Fibroblast of skin of back (primary cell): ENCODE measurements at places on chromosomes 12 and 14.

- peak; percentile 49 for DNase-seq
Measured at GRCh38 chr14:78403278-78403815, 233.2 kb downstream of the NRXN3 start.

- DNase-seq = no peak
Measured at GRCh38 chr12:31899109-31899508, 60.1 kb upstream of the RESF1 start.

- DNase-seq = no peak
Measured at GRCh38 chr12:57010627-57011247, 4.4 kb upstream of the ZBTB39 start.

DNA sequence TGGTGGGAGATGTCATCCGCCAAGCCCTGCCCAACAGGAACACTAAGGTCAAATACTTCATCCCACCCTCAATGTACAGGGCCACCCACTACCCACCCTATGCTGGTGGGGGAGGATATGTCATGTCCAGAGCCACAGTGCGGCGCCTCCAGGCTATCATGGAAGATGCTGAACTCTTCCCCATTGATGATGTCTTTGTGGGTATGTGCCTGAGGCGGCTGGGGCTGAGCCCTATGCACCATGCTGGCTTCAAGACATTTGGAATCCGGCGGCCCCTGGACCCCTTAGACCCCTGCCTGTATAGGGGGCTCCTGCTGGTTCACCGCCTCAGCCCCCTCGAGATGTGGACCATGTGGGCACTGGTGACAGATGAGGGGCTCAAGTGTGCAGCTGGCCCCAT lies 3.5 kb downstream of the B3GNT4 start:
- DNase-seq = no peak

- peak; percentile 11 for DNase-seq
Measured at GRCh38 chr14:86933460-86933859, 1059.5 kb downstream of the GALC start.

DNA sequence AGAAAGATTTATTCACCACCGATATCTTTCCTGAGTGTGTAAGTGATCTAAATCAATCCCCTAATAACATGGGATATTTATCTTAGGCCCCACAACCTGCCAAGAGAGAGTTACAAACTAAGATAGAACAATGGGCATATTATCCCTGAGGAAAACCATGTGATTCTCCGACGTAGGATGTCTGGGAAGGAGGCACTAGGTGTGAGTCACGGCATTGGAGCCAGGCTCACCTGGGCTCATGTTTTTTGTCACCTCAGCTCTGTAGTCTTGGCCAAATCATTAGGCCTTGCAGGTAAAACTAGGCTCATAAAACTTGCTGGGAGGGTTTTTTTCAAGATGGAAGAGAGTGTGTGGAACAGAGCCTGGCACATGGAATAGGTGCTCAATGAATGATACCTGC lies 129.7 kb upstream of the PLEKHG7 start:
- DNase-seq = no peak

GRCh38 chr14:90114554-90114953 lies 52.8 kb downstream of the KCNK13 start:
- DNase-seq = no peak

DNA sequence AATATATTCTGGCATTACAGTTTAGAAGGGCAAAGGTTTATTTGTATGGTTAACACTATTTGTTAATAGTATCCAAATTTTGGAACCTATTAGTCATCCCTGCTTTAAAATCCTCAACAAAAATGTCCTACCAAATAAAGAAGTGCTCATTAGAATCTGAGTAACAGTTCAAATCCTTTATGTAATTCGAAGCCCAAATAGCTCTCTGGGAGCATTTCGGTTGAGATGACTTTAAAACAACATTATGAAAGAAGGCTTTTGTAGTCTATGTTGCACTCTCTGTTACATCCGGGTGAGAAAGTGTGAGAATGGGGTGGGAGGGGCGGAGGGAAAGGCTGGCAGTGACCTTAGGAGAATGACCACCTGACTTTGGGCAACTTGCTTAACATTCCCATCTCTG lies 59.7 kb downstream of the SLC38A1 start:
- DNase-seq = peak; percentile 30

DNA sequence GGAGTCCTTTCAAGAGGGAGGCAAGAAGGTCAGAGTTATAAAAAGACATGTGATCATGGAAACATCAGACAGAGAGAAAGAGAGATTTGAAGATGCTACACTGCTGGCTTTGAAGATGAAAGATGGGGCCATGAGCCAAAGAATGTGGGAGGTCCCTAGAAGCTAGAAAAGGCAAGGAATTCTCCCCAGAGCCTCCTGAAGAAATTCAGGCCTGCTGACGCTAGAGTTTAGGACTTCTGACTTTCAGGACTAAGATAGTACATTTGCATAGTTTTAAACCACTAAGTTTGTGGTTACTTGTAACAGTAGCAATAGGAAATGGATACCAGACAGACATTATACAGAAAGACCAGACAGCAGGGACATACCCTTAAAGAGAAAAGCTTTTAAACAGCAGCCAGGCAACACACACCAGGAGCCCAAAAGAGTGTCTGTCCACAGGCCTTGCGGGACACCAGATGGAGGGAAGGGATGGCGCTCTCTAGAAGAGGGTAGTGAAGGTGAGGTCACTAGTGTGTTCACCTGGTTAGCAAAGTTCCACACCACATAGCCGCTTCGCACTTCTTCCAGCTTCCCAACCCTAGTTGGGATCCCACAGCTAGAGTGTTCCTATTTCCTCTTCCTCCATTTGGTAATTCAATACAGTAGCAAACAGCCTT lies 29.7 kb upstream of the CEBPE start:
- DNase-seq = peak; percentile 22

GRCh38 chr14:61374284-61374683 lies 52.9 kb downstream of the PRKCH start:
- no peak for DNase-seq

- DNase-seq = no peak
Measured at GRCh38 chr12:67254372-67255026, 14.7 kb upstream of the CAND1 start.

GRCh38 chr14:102532204-102532658 lies 22.7 kb upstream of the ANKRD9 start:
- peak; percentile 33 for DNase-seq

DNA sequence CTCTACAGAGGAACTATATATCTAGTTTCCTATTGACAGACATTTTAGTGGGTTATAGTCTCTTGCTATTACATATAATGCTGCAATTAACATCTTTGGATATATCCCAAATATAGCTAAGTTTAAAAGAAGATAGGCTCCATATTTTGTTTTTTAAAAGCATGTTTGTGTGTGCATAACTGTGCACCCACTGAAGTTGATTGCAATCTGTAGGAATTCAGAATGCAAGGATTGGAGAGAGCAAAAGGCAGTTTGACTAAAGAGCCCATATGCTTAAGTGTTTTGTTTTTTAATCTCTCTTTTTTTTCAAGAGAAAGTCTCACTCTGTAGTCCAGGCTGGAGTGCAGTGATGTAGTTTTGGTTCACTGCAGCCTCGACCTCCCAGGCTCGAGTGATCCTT lies 9.4 kb upstream of the ABCD4 start:
- DNase-seq = no peak

DNA sequence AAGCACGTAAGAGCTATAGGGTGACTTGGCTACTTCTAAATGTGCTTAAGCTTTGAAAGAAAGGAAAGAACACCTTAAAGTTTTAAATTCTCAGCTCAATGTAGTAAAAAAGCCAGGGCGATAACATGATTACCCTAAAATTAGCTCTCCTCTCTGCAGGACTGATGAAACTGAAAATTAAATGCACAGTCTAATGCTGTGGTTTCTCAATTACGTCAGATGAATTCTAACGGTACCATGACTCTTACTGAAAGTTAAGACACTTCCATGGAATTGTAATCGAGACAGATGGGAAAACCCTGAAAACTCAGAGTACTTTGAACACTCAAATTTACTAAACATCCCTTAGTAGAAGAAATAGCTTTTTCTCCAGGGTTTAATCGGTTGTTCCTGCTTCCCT lies 25.9 kb upstream of the PRKD1 start:
- DNase-seq = no peak

- DNase-seq = no peak
Measured at GRCh38 chr14:54444681-54445080, 3.5 kb upstream of the CNIH1 start.

DNA sequence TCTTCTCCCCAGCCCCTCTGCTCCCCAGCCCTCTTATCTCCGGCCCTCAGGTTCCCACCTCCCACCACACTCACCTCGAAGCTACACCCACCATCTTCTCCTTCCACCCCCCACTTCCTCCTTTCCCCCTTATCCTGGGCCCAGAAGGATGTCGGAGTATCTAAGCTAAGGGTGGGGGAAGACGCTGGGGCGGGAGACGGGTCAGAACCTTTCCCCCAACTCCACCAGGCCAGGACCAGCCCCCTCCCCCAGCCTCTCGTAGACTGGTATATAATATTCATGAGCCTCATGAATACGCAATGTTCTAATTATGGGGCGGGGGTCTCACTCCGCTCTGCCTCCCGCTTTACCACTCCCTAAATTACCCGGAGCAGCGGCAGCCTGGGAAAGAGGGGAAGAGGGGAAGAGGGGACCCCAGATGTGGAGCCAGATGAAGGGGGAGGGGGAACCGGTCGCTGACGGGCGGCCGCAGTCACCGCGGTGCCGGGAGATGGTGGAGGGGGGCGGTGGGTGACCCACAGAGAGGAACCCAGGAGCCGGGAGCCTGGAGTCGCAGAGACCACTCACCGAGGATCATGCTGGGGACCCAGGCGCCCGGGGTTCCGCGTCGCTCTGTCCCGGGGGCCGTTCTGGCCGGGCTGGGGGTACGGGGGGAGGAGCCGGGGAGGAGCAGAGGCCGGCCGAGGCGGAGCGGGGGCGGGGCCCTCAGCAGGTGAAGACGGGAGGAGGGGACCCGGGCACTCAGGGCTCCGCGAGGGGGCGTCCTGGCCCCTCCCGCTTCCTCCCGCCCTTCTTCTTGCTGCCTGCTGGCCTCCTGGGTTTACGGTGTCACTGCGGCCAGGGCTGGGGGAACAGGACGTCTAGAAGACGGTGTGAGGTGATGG lies 6.4 kb upstream of the ZNF385A start:
- DNase-seq = no peak

- no peak for DNase-seq
Measured at GRCh38 chr12:15180325-15180724, 40.9 kb downstream of the RERG start.

DNA sequence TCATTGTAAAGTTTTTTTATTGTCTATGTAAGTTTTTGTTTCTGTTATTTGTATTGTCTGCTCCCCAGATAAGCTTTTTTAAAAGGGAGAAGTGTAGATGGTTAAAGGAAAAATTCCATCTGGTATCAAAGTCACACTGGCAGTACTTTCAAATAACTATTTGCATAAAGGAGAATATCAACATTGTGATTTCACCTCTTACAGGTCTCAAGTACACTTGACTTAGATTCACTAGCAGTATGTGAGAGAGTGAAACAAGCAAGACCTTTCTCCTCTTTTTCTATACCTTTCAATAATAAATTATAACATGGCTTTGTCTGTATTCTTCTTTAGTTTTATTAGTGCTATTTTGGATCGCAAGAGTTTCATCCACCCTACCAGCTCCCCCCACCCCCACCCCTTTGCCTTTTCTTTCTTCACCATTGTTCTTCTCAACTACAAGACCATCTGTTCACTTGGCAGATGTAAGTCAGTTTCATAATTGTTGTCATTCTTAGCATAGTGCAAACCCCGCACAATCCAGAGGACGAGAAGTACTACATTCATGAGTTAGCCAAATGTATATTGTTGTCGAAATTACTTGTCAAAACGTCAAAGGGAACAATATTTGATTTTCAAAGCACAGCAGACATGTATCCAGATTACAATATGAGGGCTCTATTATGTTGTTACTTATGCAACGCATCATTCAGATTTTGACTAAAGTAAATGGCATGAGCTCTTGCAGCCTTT lies 602.7 kb upstream of the FLRT2 start:
- no peak for DNase-seq

DNA sequence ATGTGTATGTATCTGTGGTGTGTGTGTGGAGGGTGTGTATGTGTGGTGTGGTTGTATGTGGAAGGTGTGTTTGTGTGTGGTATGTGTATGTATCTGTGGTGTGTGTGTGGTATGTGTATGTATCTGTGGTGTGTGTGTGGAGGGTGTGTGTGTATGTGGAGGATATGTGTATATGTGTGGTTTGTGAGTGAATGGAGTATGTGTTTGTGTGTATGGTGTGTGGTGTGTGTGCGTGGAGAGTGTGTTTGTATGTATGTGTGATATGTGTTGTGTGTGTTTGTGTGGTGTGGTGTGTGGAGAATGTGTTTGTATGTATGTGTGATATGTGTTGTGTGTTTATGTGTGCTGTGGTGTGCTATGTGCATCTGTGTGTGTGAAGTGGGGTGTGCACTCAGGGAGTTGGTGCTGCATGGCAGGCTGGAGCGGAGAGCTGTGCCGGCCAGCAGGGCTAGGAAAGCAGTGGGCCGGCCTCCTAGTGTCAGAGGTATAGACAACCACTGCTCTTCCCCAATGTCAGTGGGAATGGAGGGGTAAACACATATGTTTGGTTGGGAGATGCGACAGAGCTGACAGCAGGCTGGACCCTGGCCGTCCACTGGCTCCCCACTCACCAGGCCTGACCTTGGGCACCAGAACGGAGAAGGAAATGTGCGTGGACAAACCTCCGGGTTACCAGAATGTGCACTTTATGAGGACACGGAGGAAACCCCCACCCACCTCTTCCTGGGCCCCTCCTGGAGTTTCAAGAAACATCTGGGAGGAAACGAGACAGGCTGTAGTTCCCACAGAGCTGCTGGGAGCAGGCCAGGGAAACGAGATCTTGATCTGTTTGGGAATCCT lies 60.7 kb downstream of the CLMN start:
- DNase-seq = no peak

DNA sequence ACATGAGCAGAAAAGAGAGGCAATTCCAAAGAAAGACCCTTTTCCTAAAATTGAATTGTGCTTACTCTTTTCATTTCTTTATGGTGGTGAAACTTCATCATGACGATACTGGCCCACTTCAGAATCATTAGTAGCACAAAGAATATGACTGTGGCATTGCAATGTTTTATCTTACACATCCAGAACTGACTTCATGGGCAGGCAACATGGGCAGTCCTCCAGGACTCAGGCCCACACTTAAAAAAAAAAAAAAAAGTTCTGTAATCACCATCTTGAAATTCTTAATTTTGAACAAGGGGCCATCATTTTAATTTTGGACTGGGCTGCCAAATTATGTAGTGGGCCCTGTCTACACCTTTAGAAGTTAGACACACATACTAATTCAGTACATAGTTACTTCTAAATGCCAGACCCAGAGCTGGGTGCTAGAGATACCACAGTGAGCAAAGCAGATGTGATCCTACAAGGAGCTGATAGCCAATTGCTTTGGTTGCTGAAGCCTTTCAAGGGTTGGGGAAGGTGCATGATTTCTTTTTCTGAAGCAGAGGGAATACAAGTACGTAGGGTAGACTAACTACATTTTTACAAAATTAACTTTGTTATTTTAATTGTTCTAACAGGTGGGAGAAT lies 35.2 kb downstream of the HELB start:
- DNase-seq = no peak

- DNase-seq = peak; percentile 79
Measured at GRCh38 chr12:75747572-75748021, 236.2 kb upstream of the KRR1 start.

DNA sequence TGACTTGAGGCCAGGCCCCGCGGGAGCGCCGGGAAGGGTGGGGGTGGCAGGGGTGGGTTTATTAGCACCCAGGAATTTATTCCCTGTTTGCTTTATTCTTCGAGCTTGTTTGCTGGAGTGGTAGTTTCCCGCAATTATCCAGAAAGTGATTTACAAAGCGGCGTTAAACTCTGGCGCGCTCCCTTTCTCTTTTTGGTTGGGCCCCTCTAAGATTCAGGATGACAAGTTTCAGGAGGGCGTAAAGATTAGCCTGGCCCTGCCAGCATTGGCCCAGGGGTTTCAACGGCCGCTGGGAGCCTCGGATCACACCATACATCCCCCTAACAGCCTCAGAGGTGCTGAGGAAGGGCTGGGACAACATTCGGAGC lies 444 bp upstream of the NKX2-8 start:
- DNase-seq = no peak
